PC-9 (cell line): ENCODE measurements at places on chromosomes 12 and 14. TPM values are rescaled to one million over a fixed set of nuclear protein-coding genes. Genes with fewer than 3 reads are reported as not detected.
A peak's percentile ranks its signal among the peaks of the same experiment; 100 is the strongest.

- no peak for DNase-seq
Measured at GRCh38 chr12:109871668-109872314, 8.6 kb downstream of the GLTP start.

- peak; percentile 69 for DNase-seq
Measured at GRCh38 chr14:35534873-35535482, 1.0 kb downstream of the INSM2 start.

The NELL2 gene
- 0.61 and 1.2 TPM in 2 replicates for total RNA-seq

The DPF3 gene
- not detected in 2 replicates for total RNA-seq
